ENCODE measurements at places on chromosomes 7 and 10. TPM values are rescaled to one million over a fixed set of nuclear protein-coding genes. Genes with fewer than 3 reads are reported as not detected.
A peak's percentile ranks its signal among the peaks of the same experiment; 100 is the strongest.

DNA sequence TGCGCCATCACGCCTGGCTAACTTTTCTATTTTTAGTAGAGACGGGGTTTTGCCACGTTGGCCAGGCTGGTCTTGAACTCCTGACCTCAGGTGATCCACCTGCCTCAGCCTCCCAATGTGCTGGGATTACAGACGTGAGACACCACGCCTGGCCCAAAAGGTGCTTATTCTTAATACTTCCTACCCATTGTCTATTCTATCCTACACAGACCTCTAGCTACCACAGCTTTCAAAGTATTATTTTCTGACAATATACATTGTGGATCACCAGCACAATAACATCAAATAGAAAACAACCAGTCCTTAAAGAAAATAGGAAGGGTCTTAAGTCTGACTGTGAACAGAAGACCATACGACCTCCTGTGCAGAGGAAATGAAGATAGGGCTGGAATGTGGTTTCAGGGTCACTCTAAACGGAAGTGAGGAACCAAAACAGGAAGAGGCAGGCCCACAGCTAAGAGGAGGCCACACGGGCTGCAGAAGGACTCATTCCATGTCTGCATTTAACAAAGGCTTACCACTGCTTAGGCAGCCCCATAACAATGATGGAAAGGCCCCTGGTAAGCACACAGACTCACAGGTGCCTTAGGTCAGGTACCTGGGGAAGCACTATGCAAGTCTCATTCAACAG lies 115.2 kb downstream of the ZFAND4 start:
- DNase-seq, result no peak

DNA sequence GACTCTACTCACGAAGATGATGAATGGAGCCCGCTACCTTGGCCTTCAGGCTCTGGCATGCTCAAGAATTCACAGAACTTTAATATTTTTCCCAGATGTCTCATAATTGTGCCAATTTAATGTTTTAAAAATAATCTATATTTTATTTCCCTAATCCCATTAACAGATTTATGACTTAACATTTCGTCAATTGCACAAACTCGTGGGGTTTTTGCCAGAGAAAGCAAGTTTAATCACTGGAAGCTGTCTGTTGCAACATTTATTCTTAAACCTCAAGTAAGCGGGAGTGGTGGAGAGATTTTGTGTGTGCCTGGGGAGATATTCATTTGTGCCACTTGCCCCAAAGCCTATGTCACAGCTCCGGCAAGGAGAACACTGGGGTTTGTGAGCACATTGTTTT lies 117.9 kb downstream of the TEX36 start:
- DNase-seq, result no peak

DNA sequence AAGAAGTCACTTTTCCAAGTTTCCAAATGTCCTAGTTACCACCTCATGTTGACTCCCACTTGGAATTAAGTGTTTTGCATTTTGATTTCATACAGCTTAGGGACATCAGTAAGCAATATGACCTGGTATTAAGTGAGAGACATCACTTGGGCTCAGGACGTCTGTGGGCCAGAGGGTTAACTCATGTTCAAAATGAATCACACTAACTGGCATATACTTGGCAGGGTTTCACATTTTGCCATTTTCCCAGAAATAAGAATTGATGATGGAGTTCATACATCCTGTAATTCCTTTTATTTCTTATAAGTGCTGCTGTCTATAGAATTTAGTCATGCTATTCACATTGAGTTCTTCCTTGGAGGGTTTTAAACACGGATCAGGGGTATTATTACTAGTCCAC lies 516.5 kb downstream of the PHTF2 start:
- DNase-seq, result no peak

DNA sequence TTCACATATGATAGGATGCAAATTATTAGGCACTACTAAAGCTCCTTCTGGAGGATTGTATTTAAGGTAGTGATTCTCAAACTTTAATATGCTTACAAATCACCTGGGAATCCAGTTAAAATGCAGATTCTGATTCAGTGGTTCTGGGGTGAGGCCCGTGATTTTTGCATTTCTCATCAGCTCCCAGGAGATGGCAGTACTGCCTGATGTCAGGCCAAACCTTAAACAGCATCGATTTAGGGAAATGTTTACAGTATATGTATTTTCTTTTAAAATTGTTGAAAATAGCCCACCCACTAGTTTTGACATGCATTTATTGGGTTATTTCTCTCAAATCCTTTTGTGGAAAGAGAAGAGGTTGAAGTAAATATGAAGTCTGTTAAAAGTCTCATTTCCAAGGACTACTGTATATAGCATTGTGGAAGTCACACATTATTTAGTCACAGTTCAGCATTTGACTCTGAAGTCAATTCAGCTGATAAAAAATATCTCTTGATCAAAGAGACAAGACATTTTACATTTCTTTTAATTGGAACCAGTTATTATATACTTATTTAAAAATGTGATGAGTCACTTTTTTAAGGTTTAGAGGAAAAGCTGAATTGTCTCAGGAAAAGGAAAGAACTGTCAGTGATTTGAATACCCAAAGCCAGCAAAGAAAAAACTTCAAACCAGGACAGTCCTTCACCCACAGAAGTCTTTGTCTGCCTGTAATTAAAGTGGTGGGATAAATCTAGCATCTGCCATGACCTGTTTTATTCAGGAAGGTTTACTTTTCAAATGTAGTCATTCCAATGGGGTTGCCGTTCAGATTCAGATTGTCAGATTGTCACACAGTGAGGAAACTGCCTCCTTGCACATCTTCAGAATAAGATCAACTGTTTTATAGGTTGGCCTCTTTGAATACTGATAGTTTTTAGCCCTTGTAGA lies 21.1 kb upstream of the HBP1 start:
- DNase-seq, result peak; percentile 50

The OR13A1 gene
- polyA plus RNA-seq, result not detected

The MMD2 gene
- 6.3 TPM for polyA plus RNA-seq

The RPEL1 gene
- polyA plus RNA-seq, result not detected

The LEP gene
- polyA plus RNA-seq, result not detected

Data from brain (organoid and tissue), 16 donors.